ENCODE measurements at places on chromosomes 7 and 10.

DNA sequence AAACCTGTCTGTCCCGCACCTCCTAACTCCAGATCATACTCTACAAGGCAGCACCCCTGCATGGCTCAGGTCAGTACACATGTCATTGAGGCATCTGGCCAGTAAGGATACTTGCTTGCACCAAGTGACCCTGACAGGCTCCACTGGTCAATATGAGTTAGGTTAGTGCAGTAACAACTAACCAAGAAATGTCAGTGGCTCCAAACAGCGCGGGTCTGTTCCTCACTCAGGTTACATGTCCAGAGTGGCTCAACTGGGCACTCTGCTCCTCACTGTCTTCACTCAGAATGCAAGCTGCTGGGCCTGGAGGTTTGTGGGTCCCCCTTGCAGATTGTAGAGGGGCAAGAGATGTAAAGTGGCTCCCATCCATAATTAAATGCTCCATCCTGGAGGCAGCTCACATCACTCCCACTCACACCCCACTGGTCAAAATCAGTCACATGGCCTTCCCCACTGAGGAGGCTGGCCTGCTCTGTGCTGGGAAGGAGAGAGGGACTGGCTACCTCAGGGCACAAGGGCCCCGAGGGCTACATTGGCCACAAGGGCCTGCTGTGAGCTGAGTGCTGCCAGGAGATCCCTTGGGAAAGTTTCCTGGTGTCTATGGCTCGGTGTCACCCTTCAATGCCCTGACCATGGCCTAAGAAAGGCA lies 109.1 kb upstream of the GDF10 start:
- no peak for DNase-seq

GRCh38 chr10:29471544-29471859 lies 163.3 kb downstream of the SVIL start:
- no peak for DNase-seq

- DNase-seq: no peak
Observed at GRCh38 chr7:26409661-26410547, 118.2 kb downstream of the SNX10 start.

GRCh38 chr7:22979251-22979650 lies 34.7 kb downstream of the HYCC1 start:
- DNase-seq: no peak

DNA sequence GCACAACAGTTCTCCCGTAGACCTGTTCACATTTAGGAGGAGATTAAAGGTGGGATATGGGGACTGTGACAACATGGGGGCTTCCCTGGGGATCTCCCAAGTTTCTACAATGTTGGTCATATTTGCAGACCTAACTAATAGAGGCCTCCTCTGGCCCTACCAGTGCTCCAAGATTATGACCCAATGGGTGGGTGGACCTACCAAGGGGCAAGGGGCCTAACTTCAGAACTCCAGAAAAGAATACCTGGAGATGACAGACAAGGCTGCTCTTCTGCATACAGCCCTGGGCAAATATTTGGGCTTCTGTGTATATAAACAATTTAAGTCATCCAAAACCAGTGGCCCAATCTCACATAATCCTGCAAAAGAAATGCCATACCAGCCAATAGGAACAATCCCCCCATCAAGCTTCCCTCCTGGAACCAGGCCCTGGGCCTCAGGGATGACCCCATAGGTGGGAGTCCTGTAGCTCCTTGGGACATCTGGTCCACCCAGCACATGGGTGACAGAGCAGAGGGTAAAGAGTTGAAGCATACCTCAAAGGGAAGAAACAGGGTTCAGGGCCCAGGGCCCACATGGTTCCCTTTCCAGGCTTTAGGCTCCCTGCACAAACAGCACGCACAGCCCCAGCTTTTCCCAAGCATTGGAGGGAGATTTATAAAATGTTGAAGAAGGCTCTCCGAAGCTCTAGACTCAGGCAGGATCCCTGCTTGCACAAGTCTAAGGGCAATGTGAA lies 86.1 kb upstream of the CHST15 start:
- no peak for DNase-seq

DNA sequence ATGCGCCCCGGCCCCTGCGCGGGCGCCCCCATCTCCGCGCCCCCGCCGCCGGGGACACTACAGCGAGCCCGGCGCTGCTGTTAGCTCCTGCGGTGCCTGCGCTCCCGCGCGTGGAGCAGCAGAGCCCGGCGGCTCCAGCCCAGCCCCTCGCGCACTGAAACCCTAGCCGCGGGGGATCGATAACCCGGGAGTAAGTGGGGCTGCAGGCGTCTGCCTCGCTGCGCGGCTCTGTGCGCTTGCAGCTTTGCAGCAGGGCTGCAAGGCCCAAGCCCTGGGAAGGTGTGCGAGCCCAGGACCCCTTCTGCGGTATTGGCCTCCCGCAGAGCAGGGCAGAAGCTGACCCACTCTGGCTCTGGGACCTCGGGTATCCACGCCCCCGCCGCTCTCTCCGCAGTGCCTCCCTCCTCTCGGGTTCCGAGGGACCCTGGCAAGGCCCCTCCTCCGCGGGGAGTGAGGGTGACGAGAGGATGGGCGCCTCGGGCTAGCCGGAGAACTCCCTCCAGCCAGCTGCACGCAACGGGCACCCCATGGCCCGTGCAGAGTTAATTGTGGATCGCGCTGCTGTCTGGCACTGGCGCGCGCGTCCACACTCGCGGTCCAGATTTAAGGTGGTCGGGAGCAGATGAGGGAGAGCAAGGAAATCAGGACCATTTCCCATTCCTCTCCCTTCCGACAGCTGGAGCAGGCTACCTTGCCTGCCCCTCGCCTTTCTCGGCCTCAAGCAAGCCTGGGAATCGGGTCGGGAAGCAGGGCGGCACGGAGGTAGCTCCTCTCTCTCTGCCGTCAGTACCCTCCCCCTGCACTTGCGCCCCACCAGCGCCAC lies 2.1 kb downstream of the SHH start:
- DNase-seq: no peak

GRCh38 chr7:99833289-99833877 lies 5.6 kb downstream of the CYP3A43 start:
- no peak for DNase-seq

- DNase-seq: no peak
Observed at GRCh38 chr7:137742051-137742450, 104.7 kb downstream of the DGKI start.

DNA sequence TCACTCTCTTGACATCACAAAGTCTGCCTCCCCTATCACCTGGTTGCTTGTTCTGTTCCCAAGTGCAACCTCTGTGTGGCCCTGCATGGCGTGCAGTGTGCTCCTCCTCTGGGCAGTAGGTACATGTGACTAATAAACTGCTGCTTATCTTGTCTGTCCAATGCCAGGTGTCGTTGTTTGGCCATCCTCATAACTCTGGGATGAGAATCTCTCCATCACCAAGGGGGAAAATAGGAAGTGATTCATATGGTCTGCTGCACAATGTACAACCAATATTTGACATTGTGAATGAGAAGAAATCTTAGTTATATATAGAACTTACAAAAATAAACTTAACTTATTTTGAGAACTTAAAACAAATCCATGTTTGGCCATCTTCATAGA lies 135.2 kb downstream of the INHBA start:
- DNase-seq: no peak

DNA sequence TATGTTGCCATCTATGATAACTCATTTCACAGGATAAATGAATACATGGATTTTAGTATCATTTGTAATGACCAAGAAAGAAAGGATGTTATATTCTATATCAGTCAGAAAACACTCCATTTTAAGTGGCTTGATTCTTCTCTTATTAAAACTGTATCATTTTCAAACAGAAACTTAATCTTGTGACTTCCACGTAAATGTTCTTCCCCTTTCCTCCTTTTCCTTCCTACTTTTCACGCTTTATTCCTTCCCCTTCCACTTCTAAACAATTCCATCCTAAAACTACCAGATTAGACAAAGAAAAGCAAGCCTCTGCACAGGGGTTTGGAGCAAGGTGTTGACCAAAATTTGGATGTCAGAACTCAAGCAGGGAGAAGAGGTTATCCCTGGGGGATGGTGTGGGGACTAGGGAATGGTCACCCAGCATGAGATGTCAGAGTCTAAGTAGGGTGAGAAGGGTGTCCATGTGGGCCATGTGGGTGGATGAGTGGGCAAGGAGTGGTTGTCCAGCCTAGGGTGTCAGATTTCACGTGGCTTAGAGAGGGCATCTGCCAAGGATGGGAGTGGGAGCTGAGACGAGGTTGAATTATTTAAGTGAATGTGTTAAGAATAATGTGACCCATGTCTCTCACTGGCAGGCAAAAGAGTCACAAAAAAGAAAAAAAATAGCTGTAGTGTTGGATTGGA lies 5.0 kb upstream of the GSAP start:
- no peak for DNase-seq

- DNase-seq: no peak
Observed at GRCh38 chr10:125375210-125375609, 214.8 kb upstream of the CTBP2 start.

- DNase-seq: no peak
Observed at GRCh38 chr7:121043314-121044234, 55.1 kb downstream of the CPED1 start.

- DNase-seq: no peak
Observed at GRCh38 chr7:46557295-46557711, 636.2 kb upstream of the IGFBP3 start.

DNA sequence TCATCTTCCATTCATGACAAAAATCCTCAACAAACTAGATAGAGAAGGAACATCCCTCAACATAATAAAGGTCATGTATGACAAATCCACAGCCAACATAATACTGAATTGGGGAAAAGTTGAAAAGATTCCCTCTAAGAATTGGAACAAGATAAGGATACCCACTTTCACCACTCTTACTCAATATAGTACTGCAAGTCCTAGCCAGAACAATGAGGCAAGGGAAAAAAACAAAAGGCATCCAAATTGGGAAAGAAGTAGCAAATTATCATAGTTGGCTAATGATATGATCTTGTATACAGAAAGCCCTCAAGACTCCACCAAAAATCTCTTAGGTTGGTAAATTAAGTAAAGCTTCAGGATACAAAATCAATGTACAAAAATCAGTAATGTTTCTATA lies 4.7 kb downstream of the POT1 start:
- no peak for DNase-seq

DNA sequence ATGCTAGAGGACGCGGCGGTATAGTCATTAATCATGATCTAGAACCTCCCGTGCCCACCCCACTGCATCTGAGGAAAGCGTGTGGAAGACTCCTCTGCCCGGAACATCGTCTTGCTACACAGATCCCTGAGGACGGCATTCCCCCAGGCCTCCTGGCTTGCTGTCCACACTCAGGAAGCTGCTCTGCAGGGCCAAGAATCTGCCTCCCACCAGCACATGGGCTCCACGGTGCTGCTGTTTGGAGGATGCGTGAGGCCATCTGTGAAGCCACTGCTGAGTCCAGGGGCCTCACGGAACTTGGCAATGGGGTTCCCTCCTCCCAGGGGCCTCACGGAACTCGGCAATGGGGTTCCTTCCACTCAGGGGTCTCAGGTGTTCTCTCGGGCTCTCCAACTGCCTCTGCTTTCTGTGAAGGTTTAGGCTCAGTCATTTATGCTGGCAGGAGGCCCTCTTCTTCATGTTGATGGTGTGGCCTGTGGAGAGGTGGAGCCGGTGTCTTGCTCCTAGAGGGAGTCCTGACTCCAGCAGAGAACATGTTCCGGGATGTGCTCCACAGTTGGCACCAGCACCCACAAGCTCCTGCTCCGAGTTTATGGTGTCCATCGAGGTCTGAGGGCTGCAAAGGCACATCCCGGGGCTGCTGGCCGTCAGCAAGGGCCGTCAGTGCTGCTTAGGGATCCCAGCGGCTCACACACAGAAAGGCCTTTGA lies 273.3 kb downstream of the DNAJB6 start:
- no peak for DNase-seq

GRCh38 chr10:131907679-131908078 lies 6.9 kb downstream of the PPP2R2D start:
- DNase-seq: no peak

- DNase-seq: no peak
Observed at GRCh38 chr10:9957351-9957750, 1060.3 kb upstream of the CELF2 start.

DNA sequence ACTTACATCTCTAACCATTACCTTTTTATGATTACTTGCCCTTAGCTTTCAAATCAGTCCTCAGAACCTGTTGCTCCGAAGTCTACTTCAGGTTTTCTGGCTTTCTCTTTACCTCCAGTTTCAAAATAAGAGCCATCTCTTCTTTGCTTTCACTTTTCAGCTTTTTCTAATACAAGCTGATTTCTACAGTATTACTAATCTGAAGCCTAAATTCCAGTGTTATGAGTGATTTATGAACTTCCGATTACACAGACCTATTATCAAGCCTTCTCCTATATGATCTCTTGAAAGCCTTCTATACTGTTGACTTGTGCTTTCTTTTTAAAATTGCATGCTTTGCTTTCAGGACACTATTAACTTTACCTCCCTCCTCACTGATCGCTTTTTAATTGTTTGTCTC lies 1307.8 kb upstream of the CELF2 start:
- no peak for DNase-seq

GRCh38 chr7:38177621-38178003 lies 433 bp upstream of the STARD3NL start:
- no peak for DNase-seq

GRCh38 chr7:101420436-101420835 lies 57.8 kb downstream of the COL26A1 start:
- no peak for DNase-seq

DNA sequence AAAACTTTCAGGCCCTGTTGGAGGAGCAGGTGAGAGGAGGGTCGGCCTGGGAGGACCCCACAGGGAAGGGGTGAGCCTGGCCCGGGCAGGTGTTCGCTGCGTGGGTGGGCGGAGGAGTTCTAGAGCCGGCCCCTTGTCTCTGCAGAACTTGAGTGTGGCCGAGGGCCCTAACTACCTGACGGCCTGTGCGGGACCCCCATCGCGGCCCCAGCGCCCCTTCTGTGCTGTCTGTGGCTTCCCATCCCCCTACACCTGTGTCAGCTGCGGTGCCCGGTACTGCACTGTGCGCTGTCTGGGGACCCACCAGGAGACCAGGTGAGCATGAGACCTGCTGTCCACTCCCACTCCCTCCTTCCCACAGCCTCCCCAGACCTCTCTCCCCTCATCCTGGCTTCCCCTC lies 5.6 kb downstream of the ZNHIT1 start:
- DNase-seq: no peak

DNA sequence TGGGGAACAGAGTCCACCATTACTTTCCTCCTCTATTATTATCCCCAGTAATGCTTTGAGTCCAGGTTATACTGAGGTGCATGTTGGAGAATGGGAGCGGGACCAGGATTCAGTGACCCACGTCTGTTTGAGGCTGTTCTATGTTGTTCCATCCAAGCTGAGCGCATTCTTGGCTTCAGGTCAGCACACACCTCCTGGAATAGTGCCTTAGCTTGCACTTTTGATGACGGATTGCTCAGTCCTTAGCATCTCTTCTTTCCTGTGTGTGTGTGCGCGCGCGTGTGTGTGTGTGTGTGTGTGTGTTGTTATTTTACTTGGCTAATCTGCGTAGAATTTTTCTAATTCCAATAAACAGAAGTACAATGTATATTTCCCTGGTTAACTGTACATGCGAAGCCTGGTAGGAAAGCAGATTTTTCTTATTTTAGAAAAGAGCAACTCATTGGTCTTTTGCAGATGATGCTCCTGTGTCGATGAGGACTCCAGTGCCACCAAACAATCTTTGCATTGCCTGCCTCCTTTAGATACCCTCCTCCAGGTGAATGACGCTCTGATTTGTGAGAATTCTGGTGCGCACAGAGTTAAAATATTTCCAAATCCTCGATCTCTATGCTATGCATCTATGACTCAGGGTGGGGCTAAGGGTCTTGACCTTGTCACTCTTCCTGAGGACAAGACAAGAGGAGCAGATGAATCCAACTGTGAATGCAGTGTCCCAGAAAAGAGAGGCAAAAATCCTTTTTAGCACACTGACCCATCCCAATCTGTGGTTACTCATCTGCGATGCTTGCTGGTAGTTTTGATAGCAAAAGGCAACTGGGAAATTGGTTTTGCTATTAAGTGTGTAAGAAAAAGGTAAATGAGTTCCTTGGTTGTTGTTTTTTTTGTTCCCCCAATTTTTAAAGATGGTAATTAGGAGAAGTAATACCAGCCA lies 13.3 kb upstream of the CELF2 start:
- DNase-seq: no peak

Data from stimulated activated CD8-positive, alpha-beta memory T cell treated with anti-CD3 and anti-CD28 coated beads, Interleukin-4, amount 100 ng/mL, for 1 hour (primary cell).